ENCODE measurements at places on chromosomes 5 and 9.

DNA sequence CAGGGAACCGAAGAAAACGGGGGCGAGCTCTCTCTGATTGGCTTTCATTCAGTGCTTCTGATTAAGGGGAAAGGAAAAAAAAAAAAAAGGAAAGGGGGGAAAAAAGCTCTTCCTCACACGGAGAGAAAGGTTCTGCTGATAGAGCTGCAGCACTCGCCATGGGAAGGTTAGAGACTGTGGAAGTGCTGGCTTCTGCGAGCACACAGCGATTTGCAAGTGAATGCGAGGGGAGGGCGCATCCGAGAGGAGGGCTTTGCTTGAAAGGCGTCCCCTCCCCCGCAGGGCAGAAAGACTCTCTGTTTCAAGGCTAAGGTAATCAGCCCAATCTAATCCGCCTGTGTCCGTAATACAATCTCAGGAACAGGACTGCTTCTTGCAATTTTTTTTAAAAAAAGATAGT lies at the start of gene CDH10:
Gene CDH10, minus strand, starts transcription at position 218 of the 400 bp plus-strand sequence. CDS start 51,488 bp downstream, outside the sequence.
- DNase-seq: peak; percentile 97

DNA sequence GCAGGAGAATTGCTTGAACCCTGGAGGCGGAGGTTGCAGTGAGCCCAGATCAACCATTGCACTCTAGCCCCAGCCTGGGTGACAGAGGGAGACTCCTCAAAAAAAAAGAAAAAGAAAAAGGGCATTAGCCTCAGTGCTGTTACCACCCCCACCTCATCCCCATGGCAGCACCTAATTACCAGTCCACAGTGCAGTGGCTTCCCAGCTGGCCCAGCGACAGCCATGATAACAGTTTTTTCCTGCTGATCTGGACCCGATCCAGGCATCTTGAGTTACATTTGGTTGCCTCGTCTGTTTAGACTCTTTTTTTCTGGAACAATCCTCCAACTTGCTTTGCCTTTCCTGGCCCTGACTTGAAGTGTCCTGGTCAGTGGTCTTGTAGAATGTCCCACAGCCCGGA lies 24.4 kb downstream of the NCS1 start:
- no peak for DNase-seq

DNA sequence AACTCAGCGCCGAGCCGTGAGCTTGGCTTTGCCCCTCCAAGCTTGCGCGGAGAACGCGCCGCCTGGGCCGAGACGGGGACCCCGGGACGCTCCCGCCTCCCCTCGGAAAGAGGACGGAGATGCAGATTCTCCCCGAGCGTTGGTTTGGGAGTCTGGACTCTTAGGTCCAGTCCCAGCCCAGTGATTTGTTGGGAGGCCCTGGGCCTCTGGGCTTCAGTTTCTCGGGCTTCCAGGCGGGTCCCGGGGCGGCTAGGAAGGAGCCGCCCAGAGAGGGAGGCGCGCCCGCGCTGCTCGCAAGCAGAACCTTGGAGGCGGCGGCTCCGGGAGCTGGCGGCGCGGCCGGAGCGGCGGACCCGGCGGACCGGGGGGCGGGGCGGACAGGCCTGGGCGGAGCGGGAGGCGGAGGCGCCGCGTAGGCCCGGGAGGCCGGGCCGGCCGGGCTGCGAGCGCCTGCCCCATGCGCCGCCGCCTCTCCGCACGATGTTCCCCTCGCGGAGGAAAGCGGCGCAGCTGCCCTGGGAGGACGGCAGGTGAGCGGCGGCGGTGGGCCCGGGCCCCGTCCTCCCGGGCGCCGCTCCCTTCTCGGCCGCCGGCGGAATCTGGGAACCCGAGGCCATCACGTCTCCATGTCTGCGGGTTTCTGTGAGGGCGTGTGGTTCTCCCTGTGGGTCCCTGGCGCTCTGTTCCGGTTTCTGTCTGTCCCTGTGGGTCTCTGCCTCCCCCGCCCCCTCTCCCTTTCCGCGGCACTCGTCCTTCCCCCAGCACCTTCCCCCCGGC lies at the start of gene B4GALT7:
Gene B4GALT7, plus strand, starts transcription at position 402 of the 777 bp plus-strand sequence. Its CDS starts 79 bp downstream, at position 481.
- DNase-seq: peak; percentile 66

GRCh38 chr5:178281331-178281730 lies 48.7 kb upstream of the PHYKPL start:
- DNase-seq: no peak
